AG04450 (cell line): ENCODE measurements at places on chromosomes 7 and 10.

GRCh38 chr10:90399782-90400181, 458.1 kb downstream of the HTR7 start:
- DNase-seq: no peak

- DNase-seq: no peak
Measured at GRCh38 chr7:38798552-38799267, 110.3 kb downstream of the VPS41 start.

- no peak for DNase-seq
Measured at GRCh38 chr7:34759477-34760125, 101.6 kb downstream of the NPSR1 start.

DNA sequence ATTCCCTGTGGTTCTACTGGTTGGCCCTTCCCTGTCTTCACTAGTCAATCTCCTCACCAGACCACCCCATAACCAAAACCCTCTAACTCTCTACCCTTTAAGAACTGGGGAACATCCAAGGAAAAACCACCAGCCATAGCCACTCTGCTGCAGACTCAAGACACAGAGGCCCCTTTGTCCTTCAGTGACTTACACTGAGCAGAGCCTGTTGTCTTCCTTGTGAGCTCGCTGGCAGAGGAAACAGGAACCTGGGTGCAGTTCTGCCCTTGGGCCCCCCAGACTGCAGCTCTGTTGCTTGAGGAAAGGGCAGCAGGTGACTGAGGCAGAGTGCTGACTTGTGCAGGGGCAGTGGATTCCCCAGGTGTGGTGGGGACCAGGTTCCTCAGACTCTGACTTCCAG, 30.6 kb downstream of the ZC3HAV1 start:
- no peak for DNase-seq

DNA sequence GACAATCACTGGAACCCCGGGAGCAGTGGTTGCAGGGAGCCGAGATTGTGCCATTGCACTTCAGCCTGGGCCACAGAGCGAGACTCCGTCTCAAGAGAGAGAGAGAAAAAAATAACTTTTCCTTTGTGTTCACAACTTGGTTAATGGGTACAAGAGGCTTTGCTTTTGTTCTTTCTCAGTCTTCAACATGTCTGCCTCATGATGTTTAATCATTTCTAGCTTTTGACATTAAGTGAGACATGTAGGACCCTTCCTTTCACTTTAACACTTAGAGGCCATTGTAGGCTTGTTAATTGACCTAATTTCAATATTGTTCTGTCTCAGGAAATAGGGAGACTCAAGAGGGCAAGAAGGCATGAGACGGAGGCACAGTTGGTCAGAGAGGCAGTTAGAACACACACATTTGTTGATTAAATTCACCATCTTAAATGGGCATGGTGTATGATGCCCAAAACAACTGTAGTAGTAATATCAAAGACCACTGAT, 9.3 kb upstream of the CRCP start:
- DNase-seq: no peak

DNA sequence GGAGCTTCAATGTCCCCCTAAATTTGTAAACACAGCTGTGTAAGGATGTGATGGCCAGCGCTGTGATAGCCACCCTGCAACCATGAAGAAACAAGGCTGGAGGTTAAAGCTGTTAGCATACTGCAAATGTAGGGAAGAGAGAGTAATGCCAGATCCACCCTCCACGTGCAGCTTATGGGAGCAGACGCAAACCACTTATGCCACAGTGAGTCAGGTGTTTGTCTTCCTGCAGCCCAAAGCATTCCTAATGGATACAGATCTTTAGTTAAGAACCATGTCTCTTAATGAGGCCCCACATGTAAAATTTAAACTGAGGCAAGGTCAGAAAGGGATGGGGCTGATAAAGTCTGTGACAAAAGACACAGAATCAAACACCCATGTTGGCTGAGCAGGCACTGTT, 13.6 kb upstream of the MYL7 start:
- DNase-seq: no peak

DNA sequence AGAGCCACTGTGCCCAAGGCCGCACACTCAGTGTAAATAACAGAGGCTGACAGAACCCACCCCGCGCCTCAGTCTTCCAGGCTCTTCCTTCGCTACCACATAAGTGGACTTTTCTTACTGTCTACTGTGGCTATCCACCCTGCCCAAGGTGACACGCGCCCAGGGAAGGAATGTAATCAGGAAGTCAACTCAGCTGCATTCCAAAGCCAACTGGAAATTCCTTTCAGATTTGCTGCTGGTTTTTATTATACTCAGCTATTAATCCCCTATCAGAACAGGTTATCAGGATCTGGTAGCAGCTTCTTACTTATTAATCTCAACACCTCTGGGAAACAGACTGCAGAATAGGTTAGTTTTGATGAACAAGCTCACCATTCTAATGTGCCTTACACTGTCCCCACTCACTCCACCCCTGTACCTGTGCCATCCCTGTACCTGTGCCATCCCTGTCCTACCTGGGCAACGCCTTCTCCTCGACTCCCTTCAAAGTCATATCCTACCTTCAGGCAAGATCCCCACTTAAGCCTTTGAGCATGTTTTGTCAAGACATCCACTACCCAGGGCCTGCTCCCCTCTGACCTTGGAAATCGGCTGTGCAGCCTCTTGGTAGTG, 90.7 kb downstream of the NHLRC2 start:
- no peak for DNase-seq

- no peak for DNase-seq
Measured at GRCh38 chr7:96205665-96206064, 116.2 kb downstream of the SLC25A13 start.

- DNase-seq: peak; percentile 24
Measured at GRCh38 chr7:116687801-116688201, 15.8 kb downstream of the MET start.

GRCh38 chr7:158076215-158076614, 511.4 kb downstream of the PTPRN2 start:
- no peak for DNase-seq

GRCh38 chr10:80855348-80855971, 317.8 kb downstream of the SH2D4B start:
- DNase-seq: no peak

DNA sequence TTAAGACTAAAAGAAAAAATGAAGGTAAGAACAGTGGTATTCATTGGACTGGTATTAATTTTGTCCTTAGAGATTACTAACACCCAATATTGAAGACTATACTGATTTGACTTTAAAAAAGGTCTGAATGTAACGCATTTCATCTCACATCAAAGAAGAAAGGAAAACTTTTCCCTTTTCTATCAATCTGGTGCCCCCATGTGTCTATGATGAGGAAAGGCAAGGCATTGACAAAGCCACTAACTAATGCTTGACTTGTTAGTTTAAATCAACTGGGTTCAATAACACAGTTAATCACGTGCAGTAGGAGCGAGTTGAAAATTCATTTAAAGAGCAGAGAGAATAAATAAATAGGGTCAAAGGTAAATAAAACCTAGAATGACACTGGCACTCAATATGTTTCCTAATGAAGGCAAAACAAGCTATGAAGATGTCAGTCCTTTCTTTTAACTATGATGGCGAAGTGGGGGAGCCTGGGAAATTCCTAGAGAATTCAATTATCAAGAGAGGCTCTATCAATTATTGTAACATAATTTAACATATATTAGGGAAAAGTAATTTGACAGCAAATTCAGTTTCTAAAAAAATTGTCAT, 180.9 kb downstream of the ANK3 start:
- peak; percentile 8 for DNase-seq

DNA sequence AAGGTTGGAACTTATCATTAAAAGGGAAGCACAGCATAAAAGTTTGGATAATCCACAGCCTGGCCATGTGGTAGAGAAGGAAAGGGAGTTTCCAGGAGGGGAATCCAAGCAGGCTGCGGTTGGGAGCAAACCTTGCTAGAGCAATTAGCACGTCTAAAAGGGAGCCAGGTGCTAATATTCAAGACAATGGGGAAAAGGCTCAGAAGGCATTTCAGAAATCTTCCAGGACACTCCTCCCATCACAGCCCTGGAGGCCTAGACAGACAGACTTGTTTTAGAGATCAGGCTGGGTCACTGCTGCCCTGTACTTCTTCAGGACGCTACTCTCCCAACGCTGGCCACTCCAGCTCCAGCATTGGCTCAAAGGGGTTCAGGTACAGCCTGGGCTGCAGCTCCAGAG, 96.2 kb upstream of the KAT6B start:
- no peak for DNase-seq

DNA sequence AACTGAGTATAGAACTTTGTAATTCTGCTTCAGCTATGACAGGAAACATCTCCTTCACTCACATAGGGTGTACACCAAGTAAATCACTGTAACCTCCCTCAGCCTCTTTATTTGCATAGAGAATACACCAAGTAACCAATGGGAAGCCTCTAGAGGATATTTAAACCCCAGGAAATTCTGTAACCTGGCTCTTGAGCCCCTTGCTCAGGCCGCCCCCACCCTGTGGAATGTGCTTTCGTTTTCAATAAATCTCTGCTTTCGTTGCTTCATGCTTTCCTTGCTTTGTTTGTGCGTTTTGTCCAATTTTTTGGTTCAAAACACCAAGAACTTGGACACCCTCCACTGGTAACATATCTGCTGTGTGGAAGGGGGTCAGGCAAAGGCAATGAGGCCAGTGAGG, 60.2 kb downstream of the CLRN3 start:
- DNase-seq: no peak

DNA sequence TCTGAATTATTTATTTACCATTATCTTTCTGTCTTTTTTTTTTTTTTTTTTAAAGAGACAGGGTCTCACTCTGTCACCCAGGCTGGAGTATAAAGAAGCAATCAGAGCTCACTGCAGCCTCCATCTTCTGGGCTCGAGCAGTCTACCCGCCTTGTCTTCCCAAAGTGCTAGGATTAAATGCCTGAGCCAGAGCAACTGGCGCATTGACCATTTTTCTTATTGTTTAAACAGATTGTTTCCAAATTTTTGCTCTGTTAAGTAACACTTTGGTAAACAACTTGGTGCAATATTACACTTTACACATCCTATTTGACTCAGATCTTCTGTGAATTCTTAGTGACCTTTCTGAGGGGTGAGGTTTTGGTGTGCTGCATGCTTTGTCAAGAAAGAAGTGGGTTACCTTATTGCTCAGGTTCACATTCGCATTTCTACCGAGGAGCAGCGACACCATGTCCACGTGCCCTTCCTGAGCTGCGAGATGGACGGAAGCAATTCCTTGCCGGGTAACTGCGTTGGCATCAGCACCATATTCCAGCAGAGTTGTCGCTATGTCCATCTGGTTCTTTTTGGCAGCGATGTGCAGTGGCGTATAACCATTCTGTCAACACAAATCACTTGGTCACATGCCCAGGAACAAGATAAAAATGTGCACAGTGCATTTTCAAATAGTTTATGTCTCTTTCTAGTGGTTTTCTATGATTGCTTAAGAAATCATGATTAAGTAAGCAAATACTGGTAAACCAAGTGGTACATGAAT, 203.2 kb downstream of the ANK3 start:
- no peak for DNase-seq

GRCh38 chr7:116800594-116800993, 61.8 kb upstream of the CAPZA2 start:
- DNase-seq: no peak

DNA sequence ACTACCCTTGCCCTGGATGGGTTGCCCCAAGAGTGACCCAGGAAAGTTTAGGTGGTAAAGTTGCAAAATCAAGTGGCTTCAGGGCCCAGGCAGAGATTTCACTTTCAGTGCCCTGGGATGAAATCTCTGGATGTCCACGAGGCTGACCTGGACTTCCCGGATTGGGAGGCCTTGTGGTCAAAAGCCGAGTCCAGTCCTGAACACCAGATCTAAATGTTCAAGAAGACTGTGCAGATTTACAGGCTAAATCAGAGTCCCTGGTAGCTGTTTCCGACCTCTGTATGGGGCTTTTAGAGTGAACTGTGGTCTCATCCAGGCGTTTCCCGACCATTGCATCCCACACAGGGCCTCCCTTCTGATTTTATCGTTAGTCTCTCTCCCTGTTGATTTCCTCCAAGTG, 95.3 kb downstream of the WDR11 start:
- no peak for DNase-seq

GRCh38 chr7:119594956-119595355, 678.0 kb upstream of the KCND2 start:
- DNase-seq: no peak

DNA sequence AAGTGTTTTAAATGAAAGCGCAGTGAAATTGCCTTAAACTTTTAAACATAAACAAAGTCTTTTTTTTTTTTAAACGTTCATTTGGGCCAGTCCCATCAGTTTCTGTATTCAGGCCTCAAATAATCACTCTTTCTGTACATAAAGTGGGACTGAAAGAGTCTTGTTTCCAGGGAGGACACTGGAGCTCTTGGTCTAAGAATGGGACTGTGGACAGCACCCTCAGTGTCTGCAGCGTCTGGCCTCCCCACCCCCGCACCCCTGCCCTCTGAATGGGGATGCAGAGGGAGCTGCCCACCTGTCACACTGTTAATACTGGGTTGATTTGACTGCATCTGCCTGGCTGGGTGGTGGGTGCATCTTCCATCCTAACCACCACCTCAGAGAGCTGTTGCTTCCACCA, 5.2 kb downstream of the ZNF365 start:
- no peak for DNase-seq

- DNase-seq: no peak
Measured at GRCh38 chr7:69599955-69600709, 1.9 kb downstream of the AUTS2 start.

DNA sequence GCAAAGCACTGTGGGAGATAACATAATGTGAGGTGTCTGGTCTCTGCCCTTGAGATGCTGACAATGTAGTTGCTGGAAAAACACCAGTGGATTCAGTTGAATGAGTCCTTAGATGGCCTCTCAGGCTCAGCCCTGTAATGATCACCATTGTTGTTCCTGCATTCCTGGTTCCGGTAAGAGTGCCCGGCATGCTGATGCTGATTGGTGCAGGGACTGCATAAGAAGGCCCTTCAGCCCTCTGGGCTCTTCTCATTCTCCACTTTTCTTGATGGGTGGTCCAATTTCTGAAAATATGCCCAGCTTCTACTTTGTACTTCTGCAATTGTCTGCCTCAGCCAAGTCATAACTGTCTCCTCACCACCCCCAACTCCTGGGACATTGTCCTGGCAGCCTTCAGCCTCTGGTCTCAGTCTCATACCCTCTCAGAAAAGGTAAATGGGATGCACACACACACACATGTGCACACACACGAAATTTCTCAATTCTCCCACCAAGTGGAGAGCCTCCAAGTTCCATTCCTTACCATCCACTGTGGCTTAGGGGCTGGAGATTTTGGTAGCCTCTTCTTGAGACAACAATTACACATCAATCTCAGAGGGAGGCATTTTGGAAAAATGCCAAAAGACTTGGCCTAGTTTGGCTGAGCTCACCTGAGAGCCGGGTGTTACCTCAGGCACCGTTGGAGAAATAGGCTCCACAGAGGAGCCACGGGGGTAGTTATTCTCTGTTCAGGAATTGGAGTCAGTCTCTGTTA, 314.9 kb downstream of the RPS24 start:
- DNase-seq: no peak

- DNase-seq: no peak
Measured at GRCh38 chr10:69215405-69216171, 4.5 kb upstream of the HKDC1 start.
